ENCODE measurements at places on chromosomes 2 and 18. TPM values are rescaled to one million over a fixed set of nuclear protein-coding genes. Genes with fewer than 3 reads are reported as not detected.

The FZD7 gene
- polyA plus RNA-seq, result not detected

DNA sequence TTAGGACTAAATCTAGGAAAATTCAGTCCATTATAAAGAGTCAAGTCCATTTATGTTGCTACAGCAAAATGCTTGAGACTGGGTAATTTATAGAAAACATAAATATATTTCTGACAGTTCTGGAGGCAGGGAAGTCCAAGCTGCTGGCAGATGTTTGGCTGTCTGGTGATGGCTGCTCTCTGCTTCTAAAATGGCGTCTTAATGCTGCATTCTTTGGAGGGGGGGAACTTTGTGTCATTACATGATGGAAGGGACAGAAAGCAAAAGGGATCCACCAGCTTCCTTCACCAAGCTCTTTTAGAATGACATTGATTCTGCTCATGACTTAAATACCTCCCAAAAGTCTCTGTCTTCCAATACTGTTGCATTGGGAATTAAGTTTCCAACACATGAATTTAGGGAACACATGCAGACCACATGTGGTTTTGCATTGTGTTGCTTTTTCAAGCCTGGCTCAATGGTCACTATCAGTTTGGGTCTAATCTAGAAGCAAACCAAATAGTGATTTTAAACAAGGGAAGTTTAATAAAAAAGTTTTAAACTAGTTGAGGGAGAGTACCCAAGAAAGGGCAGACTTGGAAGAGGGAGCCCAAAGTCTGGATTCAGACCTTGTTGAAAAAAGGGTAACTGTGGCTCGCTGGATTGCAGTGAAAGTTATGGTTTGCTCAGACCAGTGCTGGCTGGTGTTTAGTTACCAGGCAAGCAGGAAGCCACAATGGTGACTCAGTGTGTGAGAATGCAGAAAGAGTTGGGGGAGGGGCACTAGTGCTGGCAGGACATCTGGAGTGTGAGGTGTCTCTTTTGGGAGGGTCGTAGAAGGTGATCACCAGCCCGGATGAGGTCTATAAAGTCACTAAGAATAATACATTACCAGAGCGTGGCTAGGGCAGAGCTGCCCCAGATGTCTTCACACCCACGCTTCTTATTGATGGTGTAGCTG lies 30.8 kb downstream of the C18orf54 start:
- H3K4me3 ChIP-seq, result no peak overlapping the region
- no peaks in the 10 kb centered on the region for H3K4me1 ChIP-seq
- no peak overlapping the region for H3K27ac ChIP-seq
- no peaks in the 10 kb centered on the region for H3K36me3 ChIP-seq
- H3K27me3 ChIP-seq, result peaks cover 16% of the 10 kb centered on the region

DNA sequence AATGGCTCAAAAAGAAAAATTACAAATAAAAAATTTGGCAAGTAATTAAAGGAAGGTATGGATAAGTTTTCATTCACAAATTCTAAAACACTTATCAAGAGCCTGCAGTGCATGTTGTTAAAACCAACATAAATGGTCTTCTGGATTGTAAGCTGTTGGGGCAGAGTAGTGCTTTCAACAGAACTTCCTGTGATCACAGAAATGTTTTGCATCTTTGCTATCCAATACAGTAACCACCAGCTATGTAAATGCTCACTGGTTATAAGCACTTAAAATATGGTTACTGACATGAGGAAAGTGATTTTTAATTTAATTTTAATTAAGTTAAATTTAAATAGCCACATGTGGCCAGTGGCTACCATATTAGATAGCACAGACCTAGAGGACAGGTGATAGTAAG lies 133.1 kb downstream of the NBAS start:
- DNase-seq, result no peak
- no peak overlapping the region for H3K27ac ChIP-seq
- no peaks in the 10 kb centered on the region for H3K27me3 ChIP-seq

DNA sequence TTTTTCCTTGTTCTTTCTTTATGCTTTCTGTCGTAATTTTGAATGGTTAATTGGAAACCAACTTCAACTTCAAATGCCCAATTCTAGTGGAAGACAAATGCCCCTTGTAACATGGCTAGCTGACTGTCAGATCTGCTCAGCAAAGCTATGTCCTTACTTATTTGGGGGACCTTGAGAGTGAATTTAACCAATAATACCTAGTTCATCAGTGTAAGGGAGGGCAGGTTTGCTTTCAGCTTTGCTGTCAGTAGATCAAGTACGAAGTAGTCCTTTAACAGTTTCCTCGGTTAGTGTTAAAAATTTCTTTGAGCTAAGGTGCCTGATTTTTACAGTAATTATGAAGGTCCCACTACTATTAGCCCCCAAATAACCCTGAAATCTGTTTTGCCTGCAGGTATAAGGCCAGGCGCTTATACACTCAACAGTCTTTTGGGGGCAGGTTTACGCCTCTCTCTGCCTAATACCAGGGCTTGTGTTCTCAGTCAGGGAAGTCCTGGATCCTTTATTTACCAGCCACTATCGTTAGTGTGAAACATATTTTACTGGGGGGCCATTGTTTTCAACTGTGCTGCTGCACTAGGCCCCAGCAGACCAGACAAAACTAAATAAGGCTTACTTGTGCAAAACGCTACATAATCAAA lies 165.1 kb upstream of the KCNJ3 start:
- DNase-seq, result no peak
- no peaks in the 10 kb centered on the region for H3K4me1 ChIP-seq
- no peaks in the 10 kb centered on the region for H3K36me3 ChIP-seq

GRCh38 chr2:109284826-109285225 lies 155.8 kb downstream of the SH3RF3 start:
- H3K4me1 ChIP-seq, result peaks cover 18% of the 10 kb centered on the region
- no peaks in the 10 kb centered on the region for H3K36me3 ChIP-seq
- no peaks in the 10 kb centered on the region for H3K27me3 ChIP-seq
- DNase-seq, result no peak
- H3K4me3 ChIP-seq, result no peak overlapping the region

Measured in naive B cell (primary cell).